ENCODE measurements at places on chromosomes 16 and 17.

DNA sequence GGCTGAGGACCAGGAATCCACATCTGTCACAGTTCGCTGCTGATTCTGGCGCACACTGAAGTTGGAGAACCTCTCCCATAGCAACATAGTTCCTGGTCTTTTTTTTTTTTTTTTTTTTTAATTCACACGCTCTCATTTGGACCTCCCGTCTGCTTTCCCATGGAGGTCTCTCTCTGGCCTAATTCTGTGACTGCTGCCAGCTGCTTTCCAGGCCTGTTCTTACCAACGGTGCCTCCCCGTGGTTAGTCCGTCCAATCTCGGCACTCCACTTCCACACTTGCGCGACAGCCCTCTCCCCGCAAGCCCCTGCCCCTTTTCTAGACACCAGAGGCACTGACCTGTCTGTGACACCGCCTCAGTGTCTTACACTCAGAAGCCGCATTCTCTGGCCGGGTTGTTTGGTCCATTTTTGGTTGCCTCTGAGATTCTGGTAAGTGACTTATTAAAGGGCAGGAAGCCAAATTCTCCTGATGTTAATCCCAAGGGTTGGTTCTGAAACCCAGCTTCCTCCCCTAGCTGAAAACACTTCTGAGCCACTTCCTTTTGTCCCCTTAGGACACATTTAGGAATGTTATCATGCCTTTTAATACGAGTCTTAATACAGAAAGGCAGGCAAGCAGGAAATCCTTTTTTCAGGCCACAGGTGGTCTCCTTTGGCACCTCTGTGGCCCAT lies 1.1 kb upstream of the AKTIP start:
- DNase-seq, result peak; percentile 90

DNA sequence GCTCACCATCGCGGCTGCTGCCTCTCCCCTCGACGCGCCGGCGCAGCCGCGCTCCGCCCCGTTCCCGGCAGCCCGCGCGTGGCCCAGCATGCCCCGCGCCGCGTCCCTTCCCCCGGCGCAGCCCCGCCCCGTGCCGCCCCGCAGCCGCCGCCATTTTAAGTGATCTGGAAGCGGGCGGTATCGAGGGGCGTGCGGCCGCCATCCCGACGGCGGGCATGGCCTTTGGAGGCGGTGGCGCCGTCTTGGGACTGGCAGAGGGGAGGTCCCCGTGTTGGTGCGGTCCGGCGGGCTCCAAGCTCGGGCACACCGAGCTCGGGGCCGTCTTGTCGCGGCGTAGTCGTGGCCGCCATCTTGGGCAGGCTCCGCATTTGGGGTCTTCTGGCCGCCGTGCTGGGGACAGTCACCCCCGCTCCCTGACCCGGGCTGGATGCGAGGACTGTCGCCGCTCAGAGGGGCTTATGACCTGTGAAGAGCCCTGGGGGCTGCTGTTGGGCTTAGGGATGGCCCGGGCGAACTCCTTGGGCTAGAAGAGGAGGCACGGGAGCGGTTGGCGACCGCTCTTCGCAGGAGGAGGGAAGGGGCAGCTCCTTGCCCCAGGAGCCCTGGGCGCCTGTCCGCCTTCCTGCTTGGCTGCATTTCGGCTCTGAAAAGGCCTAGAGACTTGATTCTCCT lies at the start of gene ELOB:
Gene ELOB, minus strand, starts transcription at position 50 of the 672 bp plus-strand sequence. Its CDS starts 41 bp downstream, at position 9.
- peak; percentile 96 for DNase-seq

DNA sequence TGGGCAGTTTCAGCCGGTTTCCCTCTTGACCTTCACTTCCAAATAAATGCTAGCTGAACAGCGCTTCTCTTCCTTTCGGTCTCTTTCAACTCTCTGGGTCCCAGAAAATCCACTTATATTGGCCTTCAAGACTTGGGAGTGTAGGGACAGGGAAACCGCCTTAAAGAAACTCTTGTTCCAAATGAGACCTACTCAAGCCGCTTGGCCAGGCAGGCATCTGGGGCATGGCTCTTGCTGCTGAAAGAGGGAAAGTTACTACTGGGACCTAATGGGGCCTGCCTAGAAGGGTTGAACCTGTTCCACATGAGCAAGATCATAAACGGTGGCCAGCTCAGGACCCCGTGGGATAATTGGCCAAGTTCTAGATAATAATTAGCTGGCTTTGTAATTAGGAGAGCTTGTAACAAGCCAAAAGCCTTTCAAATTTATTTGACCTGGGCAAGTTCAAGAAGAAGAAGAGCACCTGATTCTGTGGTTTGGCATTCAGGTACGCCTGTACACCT lies 13.2 kb downstream of the CDH1 start:
- DNase-seq, result no peak

DNA sequence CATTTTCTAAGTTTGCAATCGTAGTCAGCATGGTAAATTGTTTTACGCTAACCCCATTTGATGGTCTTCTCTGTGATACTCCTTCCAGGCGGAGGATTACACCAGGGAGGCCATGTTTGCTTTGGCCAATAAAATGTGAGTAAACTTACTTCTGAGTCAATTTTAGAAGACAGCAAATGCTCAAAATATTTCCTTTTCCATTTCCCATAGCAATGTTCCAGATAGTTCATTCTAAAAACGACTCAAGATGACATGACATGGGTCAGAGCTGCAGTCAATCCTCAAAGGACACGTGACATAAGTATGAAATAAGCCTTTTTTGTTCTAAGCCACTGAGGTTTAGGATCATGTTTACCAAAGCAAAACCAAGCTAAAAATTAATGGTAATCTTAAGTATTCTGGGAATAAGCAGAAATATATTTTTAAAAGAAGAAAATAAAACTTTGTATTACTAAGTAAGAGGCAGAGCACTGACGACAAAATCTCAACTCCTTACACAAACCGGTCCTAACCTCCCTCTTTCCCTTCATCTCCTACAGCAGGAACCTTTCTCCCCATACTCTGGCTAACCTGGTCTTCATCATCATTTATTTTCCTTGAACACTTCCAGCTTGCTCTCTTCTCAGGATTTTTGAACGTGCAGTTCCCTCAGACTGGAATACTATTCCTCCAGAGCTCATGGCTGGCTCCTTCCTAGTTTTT lies 266.2 kb downstream of the CEP112 start:
- DNase-seq, result peak; percentile 7

DNA sequence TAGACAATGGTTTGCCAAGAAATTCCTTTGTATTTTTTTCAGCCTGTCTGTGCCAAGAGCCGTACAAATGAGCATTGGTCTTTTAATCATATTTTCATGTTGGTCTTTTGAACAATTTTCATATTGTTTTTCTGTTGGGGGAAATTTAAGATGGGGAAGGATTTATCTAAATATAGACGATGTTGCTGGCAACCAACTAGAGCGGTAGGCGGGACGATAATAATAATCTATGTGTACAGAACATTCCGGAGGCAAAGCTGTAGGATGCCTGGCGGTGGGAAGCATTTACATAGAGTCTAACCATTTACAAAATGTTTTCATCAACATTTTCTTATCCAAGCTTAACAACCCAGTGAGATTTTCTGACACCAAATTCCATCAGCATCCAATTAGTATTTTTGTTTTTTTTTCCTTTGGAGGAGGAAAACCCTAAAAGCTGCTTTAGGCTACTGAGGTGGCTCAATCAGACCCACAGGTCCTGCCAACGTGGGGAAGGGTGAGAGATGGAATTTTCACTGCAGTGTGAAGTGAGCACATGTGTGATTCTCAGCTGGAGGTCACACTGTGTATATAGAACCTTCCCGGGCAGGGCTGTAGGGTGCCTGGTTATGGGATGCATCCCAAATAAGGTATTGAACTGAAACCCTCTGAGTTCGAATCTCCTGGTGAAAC lies 11.7 kb upstream of the SEC14L1 start:
- DNase-seq, result peak; percentile 39

DNA sequence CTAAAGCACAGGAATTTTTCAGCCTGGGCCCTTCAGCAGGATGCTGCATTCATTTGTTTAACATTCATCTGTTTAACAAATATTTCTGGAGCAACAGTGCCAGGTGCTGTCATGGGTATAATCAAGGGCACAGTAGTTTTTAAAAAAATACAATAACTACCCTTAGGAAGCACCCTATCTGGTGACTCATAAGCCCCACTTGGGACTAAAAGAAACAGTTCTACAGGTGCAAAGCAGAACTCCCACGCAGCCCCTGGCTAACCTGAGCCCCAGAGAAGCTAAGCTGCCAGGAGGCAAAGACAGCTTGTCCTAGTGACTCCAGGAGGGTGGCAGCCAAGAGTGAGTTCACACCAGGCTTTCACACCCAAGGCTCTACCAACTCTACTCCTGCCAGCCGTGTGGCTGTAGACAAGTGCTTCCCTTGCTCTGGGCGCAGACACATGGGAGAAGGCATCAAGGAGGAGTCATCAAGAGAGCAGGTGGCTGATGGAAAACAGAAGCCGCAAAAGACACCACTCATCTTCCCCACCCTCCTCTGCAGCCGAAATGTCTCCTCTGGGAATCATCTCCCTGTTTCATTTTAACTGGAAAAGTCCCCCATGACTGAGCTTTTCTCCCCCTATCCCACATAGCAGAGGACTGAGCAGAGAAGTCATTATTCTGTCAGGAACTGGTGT lies 14.4 kb downstream of the CUEDC1 start:
- DNase-seq, result no peak

GRCh38 chr16:24917891-24918290 lies 72.1 kb downstream of the SLC5A11 start:
- DNase-seq, result no peak

DNA sequence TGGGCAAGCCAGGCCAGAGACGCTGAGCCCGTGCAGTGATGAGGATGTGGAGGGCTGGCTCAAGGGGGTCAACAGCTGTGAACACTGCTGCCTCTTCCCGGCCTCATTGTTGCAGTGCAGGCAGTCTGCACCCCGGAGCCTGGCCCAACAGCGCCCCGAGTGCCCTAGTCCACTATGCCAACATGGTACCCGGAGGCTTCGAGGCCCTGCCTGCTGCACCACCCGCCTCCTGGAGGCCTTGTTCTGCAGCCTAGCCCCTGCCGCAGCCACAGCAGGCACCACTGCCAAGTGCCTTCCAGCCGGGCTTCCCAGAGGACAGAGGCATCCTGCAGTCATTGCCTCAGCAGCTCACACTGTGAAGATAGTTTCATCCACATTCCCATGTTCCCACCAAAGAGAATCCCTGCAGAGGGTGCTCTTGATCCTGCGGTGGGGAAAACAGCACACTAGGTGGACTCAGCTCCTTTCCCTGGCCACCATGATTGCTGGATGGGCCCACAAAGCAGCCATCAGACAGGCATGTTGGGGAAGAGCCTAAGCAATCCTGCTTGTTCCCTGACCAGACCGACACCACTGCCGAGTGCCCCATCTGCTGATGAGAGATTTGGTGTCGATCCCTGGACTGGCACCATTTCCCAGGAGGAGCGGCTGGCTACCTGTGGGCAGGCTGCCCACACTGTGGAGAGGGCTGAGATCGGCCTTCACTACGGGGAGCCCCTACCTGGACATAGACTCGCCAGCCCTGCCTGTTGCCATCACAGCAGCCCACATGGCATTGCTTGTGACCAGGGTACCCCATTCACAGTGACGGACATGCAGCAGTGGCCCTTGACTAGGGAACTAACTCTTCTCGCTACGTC lies 44.9 kb downstream of the USP22 start:
- DNase-seq, result no peak

- no peak for DNase-seq
Measured at GRCh38 chr17:39169518-39169917, 3.6 kb upstream of the ARL5C start.

DNA sequence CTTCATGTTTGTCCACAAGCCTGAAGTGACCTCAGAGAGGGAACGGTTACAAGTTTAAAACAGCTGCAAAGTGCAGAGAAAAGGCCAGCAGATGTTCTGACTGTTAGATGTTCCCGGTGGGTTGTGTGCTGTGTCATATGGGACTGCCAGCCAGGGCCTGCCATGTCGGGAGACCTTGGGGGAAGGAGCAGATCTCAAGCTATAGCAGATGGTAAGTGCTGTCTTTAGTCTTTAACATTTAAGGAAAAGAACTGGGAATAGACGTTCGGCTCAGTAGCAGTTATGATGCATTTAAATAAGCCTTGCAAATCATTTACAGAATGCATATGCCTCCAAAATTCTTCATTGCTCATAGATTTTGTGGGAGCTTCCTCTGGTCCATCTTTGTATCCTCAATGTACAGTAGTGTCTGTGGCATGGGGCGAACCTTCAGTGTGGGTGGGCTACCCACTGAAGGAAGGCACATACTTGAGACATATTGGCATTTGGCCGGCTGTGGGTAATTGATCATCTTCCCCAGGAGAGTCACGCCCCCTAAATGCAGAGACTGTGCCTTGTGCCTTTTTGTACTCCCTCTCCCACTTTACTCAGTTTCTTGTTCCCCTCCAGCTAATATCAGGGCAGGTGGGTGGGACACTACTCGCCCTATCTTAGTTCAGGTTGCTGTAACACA lies 131.9 kb downstream of the NPIPB5 start:
- no peak for DNase-seq

GRCh38 chr17:41797377-41797776 lies 10.9 kb upstream of the JUP start:
- DNase-seq, result no peak

DNA sequence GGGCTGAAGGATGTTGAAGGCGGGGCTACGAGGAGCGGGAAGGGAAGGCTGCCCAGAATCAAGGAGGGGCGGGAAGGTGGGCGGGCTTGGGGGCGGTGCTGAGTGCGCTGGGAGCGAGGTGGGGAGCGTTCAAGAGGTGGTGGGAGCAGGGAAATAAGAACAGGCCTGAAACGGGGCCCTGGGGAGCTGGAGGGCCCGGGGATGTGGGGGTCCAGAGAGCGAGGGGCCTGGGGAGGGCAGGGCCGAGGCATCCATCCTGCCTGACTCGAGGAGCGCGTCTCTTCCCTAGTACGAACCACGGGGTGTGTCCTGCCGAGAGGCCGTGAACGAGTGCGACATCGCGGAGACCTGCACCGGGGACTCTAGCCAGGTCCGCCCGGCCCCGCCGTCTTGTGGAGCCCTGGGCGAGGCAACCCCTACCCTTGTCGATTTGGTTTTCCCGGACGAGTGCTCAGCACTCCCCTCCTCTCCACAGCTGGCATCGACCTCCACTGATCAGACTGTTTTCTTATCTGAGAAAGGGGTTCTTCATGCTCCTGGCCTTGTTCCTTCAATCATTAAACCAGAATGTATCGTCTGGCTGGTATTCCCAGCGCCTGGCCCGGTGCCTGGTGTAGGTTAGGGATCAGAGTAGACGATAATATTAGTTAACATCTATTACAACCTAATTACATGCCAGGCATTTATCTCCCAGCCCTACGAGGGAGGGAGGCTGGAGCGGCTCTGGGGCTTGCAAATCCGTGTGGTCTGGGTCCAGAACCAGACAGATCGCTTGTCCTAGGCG lies 17.2 kb downstream of the ADAM11 start:
- DNase-seq, result no peak

- no peak for DNase-seq
Measured at GRCh38 chr17:61684172-61684571, 93.2 kb upstream of the NACA2 start.

DNA sequence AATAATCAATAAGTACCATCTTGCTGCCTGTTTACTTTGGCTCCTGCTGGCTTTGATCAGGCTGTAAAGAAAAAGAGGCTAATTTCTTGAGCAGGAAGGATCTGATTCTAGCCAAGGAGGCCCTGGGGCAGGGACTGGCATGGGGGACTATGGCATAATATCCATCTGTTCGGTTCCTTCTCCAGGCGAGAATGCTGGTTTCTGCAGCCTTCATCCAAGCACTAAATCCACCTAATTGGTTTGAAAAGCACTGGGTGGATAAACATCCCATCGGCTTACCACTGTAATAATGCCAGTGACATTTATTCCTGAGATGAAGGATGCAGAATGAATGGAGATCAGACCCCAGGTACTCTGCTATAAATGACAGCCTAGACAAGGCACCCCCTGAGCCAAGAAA lies 180.0 kb upstream of the ASIC2 start:
- DNase-seq, result no peak
